NCI-H510A treated with DMSO at 0.1 percent for 48 hours (cell line): ENCODE measurements at places on chromosomes 13 and 19.

GRCh38 chr13:110509971-110510786, 51.3 kb downstream of the RAB20 start:
- no peak for DNase-seq

DNA sequence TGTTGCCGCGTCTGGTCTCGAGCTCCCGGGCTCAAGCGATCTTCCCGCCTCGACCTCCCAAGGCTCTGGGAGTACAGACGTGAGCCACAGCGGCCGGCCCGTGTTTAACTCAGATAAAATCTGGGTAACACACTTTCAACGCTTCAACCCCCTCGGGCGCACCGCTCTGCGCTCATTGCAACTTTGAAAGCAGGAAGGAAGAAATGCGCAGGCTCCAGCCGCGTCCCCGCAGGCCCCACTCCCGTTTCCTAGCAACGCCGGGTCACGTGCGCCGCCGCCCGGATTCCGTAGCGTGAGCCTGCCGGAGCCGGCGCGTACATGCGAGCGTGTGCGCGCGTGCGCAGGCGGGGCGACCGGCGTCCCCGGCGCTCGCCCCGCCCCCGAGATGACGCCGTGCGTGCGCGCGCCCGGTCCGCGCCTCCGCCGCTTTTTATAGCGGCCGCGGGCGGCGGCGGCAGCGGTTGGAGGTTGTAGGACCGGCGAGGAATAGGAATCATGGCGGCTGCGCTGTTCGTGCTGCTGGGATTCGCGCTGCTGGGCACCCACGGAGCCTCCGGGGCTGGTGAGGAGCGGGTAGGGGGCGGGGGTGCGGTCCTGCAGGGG, at the start of gene BSG:
BSG (plus strand) TSS at position 457 of the 603 bp plus-strand sequence; CDS start at position 496, 39 bp downstream.
- peak; percentile 78 for DNase-seq

DNA sequence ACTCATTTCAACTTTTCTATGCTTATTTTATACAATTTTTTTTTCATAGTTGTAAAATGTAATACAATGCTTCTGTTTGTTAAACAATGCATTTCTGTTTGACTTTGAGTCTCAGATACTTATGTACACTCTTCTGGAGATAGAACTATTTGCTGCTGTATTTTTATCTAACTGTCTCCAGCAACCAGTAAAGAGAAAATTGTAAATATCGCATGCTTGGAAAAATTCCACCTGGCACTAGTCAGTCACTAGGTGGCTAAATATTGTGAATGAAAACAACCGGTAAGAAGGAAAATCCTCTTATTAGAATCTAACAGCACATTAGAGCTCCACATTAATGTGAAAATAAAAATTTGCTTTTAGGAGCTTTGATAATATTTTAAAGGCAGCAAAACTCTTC, 876.5 kb downstream of the PCDH9 start:
- DNase-seq: peak; percentile 32

- peak; percentile 1 for DNase-seq
Observed at GRCh38 chr13:30257468-30258099, 49.8 kb downstream of the KATNAL1 start.

DNA sequence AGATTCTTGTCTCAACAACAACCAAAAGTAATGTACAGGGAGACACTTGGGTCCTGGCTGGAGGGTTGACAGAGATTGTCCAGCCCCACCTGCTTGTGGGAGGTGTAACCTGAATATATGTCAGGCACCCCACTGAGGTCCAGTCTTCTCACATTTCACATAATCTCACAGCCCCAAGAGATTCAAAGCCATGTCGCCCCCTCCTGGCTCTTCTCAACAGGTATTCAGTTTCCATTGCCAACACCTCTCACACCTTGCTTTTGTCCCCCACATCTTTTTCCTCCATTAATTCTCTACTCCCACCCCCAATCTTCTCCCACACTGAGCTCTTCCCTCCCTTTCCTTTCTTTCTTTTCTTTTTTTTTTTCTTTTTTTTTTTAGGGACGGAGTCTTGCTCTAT, 11.2 kb downstream of the UNC13A start:
- DNase-seq: peak; percentile 2

DNA sequence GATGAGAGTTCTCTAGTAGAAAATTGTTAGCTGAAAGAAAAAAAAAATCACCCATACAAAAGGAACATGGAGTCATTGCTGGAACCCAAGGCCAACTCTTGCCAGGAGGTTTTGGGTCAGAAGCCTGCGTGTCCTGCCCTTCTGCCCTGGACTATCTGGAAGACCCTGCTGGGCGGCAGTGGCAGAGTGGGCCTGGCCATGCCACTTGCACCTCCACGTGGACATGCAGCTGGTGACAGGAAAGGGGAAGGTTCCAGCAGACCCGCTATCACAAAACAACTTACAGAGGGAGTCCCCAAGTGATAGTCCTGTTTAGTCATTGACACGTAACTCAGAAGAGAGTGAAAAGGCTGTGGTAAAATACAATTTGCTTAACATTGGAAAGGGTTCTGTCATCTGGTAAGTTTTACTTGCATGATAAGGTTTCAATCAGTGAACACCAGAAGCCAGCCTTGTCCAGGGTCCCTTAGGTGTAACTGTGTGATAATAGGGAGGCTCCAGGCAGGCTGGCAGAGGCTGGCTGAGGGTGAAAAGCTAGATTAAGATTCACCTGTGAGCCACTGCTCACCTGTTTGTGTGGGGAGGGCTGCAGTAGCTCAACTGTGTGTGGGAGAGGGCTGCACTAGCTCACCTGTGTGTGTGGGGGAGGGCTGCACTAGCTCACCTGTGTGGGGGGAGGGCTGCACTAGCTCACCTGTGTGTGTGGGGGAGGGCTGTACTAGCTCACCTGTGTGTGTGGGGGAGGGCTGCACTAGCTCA, 47.8 kb downstream of the COL4A2 start:
- peak; percentile 44 for DNase-seq

- no peak for DNase-seq
Observed at GRCh38 chr13:109996404-109996960, 210.1 kb upstream of the IRS2 start.

DNA sequence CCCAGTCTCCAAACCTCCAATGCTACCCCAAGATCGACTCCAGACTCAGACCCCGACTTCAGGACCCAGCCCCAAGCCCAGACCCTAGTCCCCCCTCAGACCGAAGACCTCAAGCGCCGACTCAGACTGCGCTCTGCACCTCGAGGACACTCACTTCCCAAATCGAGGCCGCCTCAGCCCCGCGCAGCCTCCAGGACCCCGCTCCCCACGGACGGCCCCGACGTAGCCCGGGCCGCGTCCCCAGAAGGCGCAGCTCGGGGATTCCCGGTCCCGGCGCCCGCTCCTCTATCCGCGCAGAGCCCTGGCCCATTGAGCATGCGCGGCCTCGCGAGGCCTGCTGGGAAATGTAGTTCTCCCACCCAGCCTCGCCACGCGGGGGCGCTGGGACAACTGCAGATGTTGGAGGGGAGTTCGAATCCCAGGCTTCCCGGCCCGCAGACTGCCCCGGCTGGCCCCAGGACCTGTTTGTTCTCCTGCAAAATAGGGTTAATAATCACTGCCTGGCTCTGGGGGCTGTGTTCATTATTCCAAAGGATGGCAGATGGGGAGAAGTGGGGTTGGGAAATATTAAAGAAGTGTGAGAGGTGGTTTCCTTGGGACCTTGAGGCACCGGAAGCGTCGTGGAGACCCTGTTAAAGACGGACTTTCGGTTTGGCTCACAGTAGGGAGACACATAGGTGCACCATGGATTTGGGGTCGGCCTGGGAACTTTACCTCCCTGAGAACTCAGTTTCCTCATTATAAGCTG, at the start of gene APBA3:
APBA3 (minus strand) TSS at position 311 of the 748 bp plus-strand sequence. CDS start 1,428 bp downstream, outside the sequence.
- DNase-seq: peak; percentile 89

GRCh38 chr13:100581504-100581903, 7.1 kb downstream of the GGACT start:
- DNase-seq: no peak
